GDM1 (cell line): ENCODE measurements at places on chromosomes 2 and 18.

- DNase-seq: no peak
Measured at GRCh38 chr2:225037415-225038230, 4.6 kb downstream of the DOCK10 start.

DNA sequence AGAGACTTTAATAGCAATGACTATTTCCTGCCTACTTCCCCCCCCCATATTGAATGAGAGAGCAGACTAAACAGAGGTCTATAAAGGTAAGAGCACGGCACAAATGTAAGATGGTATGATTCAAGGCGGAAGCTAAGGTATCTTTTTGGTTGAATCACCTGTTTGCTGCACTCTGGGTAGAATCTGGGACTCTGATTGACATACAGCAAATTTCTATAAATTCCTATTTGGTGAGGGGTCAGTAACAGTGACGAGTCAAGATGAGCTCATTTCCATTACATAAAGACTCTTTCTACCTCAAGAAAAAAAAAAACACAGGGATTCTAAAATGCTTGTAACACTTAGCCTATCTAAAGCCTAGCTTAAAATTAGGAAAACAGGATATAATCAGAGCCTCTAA is 297.3 kb downstream of the TNS1 start:
- DNase-seq: no peak

GRCh38 chr2:151042964-151043363 is 218.7 kb downstream of the RBM43 start:
- no peak for DNase-seq

DNA sequence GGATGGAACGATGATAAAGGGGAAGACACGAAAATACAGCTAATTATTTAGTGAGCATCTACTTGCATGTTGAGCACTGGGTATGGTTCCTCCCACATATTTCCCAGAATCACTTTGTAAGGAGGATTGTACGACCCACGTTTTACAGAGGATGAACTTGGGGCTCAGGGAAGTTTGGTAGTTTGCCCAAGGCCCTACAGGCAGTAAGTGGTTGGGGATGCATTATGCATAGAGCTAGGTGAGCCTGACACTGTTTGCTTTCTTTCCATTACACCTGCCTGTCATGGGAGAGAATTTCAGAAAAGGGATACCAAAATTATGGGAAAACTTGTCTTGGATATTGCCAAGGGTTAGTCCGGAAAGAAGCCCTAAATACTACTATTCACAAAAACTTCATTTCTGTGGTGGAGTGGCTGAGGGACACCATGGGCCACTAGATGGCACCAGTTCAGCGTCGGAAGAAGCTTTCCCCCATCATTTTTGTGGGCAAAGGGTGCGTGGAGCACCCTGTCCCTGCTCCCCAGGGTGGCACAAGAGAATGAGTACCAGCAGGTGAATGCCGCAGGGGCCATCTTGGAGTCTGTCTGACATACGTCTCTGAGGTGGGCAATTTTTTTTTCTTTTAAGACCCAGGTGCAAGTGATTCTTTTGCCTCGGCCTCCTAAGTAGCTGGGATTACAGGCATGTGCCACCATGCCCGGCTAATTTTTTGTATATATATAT is 23.5 kb upstream of the C18orf32 start:
- DNase-seq: no peak

- DNase-seq: no peak
Measured at GRCh38 chr18:393574-393957, 106.9 kb downstream of the COLEC12 start.

GRCh38 chr2:221323513-221323912 is 248.6 kb downstream of the EPHA4 start:
- DNase-seq: no peak
